ENCODE measurements at places on chromosomes 12 and 14. TPM values are rescaled to one million over a fixed set of nuclear protein-coding genes. Genes with fewer than 3 reads are reported as not detected.
A peak's percentile ranks its signal among the peaks of the same experiment; 100 is the strongest.

VWF gene
- 0.73 TPM for total RNA-seq

DNA sequence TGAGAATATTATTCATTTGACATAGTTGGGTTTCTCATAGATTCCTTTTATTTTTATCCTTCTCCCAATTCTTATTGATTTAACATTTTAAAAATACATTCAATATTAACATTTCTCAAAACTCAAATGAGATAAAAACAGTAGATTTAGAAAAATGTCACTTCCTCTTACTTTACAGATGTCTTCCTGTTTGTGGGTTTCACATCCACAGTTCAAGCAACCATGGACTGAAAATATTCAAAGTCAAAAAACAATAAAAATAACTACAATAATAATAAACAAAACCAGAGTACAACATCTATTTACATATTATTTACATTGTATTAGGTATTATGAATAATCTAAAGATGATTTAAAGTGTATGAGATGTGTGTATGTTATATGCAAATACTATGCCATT is 111.3 kb upstream of the SLC16A7 start:
- H3K4me1 ChIP-seq: no peaks in the 10 kb centered on the region
- H3K4me3 ChIP-seq: no peak overlapping the region
- H3K36me3 ChIP-seq: no peaks in the 10 kb centered on the region

KLHL33 gene
- total RNA-seq: not detected

- H3K27me3 ChIP-seq: peaks cover 15% of the 10 kb centered on the region
- no peaks in the 10 kb centered on the region for H3K36me3 ChIP-seq
- no peak overlapping the region for H3K4me3 ChIP-seq
Observed at GRCh38 chr12:53761306-53761705, 9.5 kb upstream of the CISTR start.

GRCh38 chr14:54309615-54310014 is 87.2 kb upstream of the CDKN3 start:
- no peaks in the 10 kb centered on the region for H3K36me3 ChIP-seq
- H3K27me3 ChIP-seq: no peaks in the 10 kb centered on the region
- peaks cover 9% of the 10 kb centered on the region for H3K4me1 ChIP-seq
- no peak overlapping the region for H3K27ac ChIP-seq
- no peak for DNase-seq

DNA sequence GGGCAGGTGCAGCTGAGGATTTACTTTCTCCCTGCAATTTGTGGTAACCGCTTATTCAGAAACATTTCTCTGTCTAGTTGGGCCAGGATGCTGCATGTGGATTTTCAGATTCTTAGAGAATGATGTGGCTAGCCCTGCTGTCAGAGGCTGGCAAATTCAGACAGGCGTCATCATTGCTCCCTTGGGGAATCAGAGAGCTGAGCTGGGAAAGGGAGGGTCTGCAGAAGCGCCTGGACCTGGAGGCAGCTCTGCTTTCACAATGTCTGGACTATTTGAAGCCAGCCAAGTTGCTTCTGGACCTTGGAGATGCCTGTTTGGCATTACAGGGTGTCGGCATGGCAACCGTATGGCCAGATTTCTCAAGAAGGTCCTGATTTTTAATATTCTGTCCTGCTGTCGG is 3.4 kb downstream of the GALNT16 start:
- no peaks in the 10 kb centered on the region for H3K27me3 ChIP-seq
- H3K4me3 ChIP-seq: no peak overlapping the region
- no peak overlapping the region for H3K27ac ChIP-seq
- H3K36me3 ChIP-seq: no peaks in the 10 kb centered on the region
- no peaks in the 10 kb centered on the region for H3K4me1 ChIP-seq

GRCh38 chr14:72605921-72606220 is 288.0 kb downstream of the DPF3 start:
- no peaks in the 10 kb centered on the region for H3K4me1 ChIP-seq
- peaks cover 18% of the 10 kb centered on the region for H3K27me3 ChIP-seq
- no peak overlapping the region for H3K27ac ChIP-seq
- H3K36me3 ChIP-seq: no peaks in the 10 kb centered on the region

- DNase-seq: no peak
- no peak overlapping the region for H3K4me3 ChIP-seq
- H3K4me1 ChIP-seq: no peaks in the 10 kb centered on the region
- H3K36me3 ChIP-seq: no peaks in the 10 kb centered on the region
- no peaks in the 10 kb centered on the region for H3K27me3 ChIP-seq
Observed at GRCh38 chr12:91778091-91778832, 367.4 kb downstream of the BTG1 start.

RIPK3 gene
- total RNA-seq: not detected

ANO4 gene
- 0.16 TPM for total RNA-seq

DNA sequence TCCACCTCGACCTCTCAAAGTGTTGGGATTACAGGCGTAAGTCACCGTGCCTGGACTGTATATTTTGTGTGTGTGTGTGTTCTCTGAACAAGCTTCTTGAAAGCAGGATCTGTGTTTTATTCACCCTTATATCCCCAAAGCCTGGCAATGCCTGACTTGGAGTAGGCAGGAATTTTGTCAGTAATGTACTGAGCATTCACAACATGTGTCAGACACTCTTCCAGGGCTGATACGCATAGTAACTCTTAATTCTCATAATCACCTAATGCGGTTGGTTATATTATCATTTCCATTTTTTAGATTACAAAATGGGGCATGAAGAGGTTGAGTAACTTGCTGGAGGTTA is 50.4 kb upstream of the PLEKHG3 start:
- no peak for DNase-seq
- H3K36me3 ChIP-seq: no peaks in the 10 kb centered on the region
- H3K27ac ChIP-seq: no peak overlapping the region

KRT79 gene
- not detected for total RNA-seq

DNA sequence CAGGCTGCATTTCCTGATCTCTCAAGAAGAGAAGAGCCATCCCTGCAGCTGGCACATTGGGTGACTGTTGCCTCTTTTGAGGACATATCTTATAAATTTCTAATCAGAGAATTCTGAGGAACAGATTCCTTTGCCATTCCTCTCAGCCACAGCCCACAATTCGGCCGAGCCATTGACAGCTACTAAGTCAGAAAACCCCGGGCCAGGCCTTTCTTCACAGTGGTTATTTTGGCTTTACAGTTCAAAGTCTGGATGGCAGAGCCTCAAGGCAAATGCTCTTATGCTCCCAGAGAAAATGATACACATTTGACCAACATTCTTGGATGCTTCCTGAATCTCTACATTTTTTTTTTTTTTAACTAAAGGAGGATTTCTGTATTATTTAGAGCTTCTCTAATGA is 138.4 kb upstream of the FRMD6 start:
- no peaks in the 10 kb centered on the region for H3K36me3 ChIP-seq
- peaks cover 8% of the 10 kb centered on the region for H3K4me1 ChIP-seq
- H3K27ac ChIP-seq: no peak overlapping the region

DNA sequence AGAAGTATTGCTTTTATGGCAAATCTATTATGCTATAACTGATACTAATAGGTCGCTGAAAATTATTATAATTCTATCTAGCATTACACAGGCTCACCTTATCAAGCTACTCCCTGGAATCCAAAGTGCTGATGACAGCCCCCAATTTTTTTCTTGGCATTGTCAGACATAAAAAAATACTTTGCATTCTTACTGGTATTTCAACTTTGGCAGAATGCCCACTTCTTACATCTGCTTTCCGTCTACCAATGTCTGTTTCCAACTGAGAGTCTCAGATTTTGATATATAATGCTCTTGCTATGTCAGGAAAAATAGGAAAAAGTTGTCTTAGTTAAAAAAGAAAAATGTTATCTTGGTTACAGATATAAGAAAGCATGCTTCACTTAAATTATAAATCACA is 615.4 kb downstream of the C12orf50 start:
- no peak overlapping the region for H3K27ac ChIP-seq
- H3K4me1 ChIP-seq: peaks cover 15% of the 10 kb centered on the region
- DNase-seq: peak; percentile 61
- H3K27me3 ChIP-seq: no peaks in the 10 kb centered on the region
